Ecto neural progenitor cell (in vitro differentiated cells): ENCODE measurements at places on chromosomes 3 and 15.

GRCh38 chr3:14265246-14265962, 86.8 kb downstream of the LSM3 start:
- DNase-seq, result no peak

DNA sequence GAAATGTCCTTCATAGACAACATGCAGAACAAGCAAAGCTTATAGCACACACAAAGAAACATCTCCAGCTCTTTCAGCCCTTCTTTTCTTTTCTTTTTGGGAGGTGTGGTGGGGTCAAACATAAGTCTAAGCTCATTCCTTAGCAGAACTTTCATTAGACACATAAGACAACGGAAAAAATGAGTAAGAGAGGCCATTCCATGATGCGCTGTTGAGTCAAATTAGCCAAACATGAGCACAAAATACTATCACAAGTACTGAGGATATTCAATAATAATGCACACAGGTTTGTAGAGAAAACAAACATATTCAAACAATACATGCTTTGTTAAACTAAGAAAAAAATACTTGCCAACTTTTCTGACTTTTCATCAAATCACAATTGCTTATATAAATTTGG, 83.0 kb downstream of the PLOD2 start:
- no peak for DNase-seq

- DNase-seq, result peak; percentile 89
Observed at GRCh38 chr15:40279437-40280141, 3.3 kb downstream of the ANKRD63 start.

DNA sequence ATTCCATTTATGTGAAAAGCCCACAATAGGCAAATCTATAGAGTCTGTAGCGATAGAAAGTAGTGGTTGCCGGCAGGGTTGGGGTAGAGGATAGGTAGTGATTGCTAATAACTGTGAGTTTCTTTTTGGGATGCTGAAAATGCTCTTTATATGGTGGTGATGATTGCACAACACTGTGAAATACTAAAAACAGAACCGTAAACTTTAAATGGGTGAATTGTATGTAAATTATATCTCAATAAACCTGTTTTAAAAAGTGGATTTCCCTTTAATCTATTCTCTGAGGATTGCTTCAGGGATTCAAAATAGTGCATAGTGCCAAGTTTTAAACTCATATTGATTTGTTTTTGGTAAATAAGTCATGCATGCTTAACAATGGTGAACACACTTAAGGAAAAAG, 140.2 kb downstream of the LPP start:
- no peak for DNase-seq

DNA sequence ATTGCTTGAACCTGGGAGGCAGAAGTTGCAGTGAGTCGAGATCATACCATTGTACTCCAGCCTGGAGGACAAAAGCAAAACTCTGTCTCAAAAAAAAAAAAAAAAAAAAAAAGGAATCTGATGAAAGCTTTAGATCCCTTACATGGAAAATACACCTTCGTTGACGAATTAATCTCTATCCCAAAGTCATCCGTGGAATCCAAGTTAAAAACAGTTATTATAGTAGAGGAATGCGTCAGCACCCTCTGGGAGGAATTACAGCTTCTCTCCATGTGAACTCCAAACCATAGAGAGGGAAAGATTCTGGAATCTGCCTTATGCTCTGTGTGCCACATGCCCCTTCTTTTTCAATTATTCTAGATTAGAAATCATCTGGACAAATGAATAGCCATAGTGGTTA, 192.3 kb upstream of the C2CD4B start:
- DNase-seq, result no peak

- DNase-seq, result no peak
Observed at GRCh38 chr3:100001526-100002270, 112.6 kb downstream of the FILIP1L start.

- no peak for DNase-seq
Observed at GRCh38 chr15:98124581-98124980, 164.1 kb downstream of the ARRDC4 start.

DNA sequence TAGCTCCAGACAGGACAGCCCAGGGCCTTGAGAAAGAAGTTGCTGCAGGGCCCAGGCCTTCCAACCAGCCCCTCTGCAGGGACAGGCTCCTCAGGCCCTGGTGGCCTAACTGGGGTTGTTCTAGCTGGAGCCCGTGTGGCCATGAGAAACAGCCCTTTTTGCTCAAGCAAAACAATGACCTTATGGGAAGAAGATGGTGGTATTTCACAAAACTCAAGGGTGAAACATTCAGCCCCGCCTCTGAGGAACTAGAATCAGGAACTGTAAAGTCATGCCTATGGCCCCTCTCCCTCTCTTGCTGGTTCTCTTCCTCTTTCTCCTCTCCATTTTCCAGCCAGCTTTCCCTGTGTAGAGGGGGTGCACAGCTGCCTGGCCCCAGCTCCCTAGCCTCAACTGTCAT, 273.3 kb downstream of the RPLP1 start:
- no peak for DNase-seq

- DNase-seq, result no peak
Observed at GRCh38 chr3:53740956-53741355, 105.3 kb downstream of the CHDH start.

- no peak for DNase-seq
Observed at GRCh38 chr15:55394694-55395093, 13.5 kb downstream of the CCPG1 start.

DNA sequence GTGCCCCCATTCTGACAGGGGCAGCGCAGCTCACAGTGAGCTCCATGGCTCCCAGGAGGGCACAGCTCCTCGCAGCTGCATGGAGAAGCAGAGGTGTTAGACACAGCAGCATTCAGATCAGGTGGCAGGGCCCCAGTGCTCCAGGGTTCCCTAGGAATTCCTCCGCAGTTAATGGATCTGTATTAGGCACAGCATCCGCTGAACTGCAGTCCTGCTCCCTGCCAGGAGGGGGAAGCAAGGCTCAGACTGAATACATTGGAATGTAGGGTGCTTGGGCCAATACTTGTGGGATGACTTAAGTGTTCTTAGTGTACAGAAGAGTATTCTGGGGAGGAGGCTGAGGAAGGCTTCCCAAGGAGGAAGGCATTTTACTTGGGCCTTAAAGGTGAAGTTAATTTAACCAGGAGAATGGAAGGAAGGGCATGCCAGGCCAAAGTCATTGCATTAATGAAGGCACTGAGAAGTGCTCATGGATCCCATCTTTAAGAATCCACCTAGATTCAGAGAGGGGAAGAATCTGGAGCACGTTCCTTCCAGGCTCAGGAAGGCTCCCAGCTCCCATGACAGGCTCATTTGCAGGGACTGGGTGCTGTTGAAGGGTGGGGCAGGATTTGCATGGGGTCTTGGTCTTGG, 111.6 kb downstream of the RAB11A start:
- DNase-seq, result peak; percentile 70

DNA sequence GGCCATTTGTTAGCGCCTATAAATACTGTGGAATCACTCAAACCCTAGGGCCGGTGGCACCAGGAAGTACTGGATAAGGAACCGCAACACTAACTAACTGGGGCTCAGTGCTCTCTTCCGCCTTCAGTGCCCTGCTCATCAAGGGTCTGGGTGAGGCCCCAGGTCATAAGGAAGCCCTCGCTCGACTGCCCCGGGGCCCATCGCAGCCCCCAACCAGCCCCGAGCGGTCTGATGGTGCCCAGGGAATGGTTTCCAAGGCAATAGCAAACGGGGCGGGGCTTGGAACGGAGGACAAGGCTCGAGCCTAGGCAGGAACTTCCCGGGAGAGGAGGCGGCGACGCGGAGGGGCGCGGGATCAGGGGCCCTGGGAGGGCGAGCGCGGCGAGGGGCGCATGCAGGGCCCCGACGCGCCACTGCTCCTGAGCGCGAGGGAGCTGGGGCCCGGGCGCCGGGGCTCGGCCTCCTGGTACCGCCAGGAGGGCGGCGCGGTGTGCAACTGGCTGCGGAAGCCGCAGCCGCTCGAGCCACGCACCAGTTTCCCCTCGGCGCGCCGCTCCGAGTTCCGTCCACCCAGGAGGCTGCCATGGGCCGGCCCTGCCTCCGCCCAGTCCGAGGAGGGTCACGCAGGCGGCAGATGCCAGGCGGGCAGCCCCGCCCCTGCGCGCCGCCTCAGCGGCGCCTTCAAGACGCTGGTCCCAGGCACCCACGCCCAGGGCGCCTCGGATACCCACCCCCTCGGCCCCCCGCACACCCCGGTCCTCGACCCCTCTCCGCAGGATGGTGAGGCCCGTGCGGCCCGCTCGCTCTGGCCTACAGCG, at the start of gene TTLL3:
Gene TTLL3 (plus strand): TSS at position 648 of the 818 bp plus-strand sequence. CDS start 400 bp downstream, outside the sequence.
- DNase-seq, result peak; percentile 86

- DNase-seq, result no peak
Observed at GRCh38 chr3:105907777-105908176, 39.0 kb upstream of the CBLB start.

- no peak for DNase-seq
Observed at GRCh38 chr15:51798281-51798680, 31.2 kb upstream of the TMOD3 start.

GRCh38 chr3:197027896-197028727, 1.5 kb downstream of the MELTF start:
- DNase-seq, result no peak

DNA sequence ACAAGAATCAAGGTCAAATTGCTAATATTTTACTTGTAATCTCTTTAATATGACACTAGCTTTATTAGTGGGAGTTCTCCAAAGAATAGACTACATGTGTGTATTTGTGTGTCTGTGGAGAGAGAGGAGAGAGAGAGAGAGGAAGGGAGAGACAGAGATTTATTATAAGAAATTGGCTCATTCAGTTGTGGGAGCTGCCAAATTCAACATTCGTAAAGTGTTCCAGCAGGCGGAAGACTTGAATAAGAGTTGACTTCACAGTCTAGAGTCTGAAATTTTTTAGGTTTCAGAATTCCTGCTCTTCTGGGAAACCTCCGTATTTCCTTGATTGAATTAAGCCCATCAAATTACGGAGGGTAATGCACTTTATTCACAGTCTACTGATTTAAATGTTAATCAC, 4.7 kb upstream of the CLDN1 start:
- no peak for DNase-seq

DNA sequence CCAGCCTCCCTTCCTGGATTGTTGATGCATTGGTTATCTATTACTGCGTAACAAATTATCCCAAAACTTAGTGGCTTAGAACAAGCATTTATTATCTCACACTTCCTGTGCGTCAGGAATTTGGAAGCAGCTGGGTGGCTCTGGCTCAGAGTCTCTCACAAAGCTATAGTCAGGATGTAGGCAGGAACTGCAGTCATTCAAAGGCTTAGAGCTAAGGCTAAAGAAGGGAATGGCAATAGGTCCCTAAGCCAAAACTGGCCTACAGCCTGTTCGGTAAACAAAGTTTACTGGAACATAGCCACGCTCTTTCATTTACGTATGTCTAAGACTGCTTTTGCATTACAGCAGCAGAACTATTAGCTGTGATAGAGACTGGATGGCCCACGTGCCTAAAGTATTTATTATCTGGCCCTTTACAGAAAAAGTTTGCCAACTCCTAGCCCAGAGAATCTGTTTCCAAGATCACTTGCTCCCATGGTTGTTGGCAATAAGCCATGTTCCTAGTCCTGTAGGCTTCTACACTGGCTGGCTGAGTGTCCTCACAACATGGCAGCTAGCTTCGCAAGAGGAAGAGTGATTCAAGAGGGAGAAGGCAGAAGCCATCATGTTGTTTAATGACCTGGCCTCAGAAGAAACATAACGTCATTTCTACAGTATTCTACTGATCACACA, 132.4 kb downstream of the SNRK start:
- no peak for DNase-seq

DNA sequence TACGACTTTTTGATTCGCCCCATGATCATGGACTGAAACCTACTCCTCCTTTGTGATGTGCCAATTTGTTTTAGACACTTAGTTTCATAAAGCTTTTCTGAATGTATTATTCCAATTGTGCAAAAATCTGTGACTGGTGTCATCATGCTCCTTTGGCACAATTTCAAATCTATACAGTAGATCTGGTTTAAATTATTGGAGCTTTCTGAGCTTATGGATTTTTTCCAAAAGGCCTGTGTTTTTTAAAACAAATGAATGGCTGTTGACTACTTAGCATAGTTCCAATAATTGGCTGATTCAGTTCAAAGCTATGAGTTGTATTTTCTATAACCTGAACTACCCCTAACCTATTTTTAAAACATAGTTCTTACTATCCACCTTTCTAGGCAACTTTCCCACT, 282.7 kb downstream of the CNTN3 start:
- no peak for DNase-seq

GRCh38 chr3:26350853-26351252, 271.7 kb upstream of the LRRC3B start:
- DNase-seq, result no peak

GRCh38 chr15:66287461-66288057, 5.8 kb upstream of the DIS3L start:
- no peak for DNase-seq

- no peak for DNase-seq
Observed at GRCh38 chr3:16873872-16874271, 10.9 kb upstream of the PLCL2 start.

GRCh38 chr15:29903785-29904464, 81.7 kb upstream of the TJP1 start:
- no peak for DNase-seq

GRCh38 chr15:58492661-58493397, 61.0 kb downstream of the LIPC start:
- DNase-seq, result no peak

DNA sequence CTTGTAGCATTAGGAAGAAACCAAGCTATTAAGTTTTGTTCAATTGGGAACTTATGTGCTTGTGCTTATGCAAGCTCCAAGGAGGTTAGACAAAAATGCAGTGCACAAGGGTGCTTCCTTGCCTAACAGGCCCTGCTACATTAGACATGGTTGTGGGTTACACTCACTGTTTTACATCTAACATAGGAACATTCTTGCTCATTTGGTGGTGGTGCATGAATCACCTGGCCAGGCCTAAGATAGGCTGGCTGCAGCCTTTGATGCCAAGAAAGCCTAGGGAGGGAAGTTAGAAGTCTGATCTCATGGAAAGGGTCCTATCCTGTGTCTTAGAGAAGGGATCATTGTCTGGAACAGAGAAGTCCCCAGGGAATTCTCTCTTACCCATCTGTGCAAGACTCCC, 43.5 kb downstream of the CA12 start:
- no peak for DNase-seq

DNA sequence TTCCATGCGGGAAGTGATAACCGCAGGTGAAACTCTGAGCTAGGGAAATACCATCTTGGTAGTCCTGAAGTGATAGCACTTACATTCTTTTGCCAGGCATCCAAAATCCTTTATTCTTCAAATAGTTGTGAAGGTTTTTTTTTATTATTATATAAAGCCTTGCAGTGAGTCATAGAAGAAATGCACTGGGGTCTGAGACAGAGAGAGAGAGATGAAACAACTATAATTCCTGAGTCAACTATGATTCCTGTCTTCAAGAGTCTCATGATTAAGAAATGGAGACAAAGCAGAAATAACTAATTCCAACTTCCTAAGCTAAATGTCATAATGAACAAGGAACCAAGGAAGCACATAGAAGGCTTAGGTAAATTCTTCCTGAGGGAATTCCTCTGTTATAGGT, 495.6 kb downstream of the LPP start:
- no peak for DNase-seq

DNA sequence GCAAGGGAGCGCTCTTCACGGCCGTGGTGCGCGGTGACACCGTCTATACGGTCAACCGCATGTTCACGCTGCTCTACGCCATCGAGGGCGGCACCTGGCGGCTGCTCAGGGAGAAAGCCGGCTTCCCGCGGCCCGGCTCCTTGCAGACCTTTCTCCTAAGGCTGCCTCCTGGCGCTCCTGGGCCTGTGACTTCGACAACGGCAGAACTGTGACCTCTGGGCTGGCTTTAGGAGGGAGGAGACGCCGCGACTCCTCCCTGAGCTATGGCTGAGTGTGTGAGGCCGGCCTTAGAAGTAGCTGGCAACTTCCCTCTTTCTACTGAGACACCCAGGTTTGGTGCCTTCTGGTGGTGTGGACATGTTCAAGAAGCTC, 1.4 kb downstream of the KBTBD13 start:
- DNase-seq, result peak; percentile 80
